Activated B cell treated with CpG ODN at 0.5 μM for 24 hours (primary cell): ENCODE measurements at places on chromosomes 2 and 18.

GRCh38 chr2:681312-681711 is 4.1 kb upstream of the TMEM18 start:
- DNase-seq: no peak

- no peak for DNase-seq
Measured at GRCh38 chr2:39642051-39642718, 23.5 kb upstream of the TMEM178A start.

GRCh38 chr18:36634573-36635216 is 194.1 kb downstream of the TPGS2 start:
- DNase-seq: no peak

- DNase-seq: no peak
Measured at GRCh38 chr2:60437080-60437696, 116.3 kb downstream of the BCL11A start.

- DNase-seq: no peak
Measured at GRCh38 chr2:162113776-162114168, 38.3 kb downstream of the GCG start.

- DNase-seq: peak; percentile 28
Measured at GRCh38 chr2:27306573-27307286, 1.5 kb downstream of the UCN start.

DNA sequence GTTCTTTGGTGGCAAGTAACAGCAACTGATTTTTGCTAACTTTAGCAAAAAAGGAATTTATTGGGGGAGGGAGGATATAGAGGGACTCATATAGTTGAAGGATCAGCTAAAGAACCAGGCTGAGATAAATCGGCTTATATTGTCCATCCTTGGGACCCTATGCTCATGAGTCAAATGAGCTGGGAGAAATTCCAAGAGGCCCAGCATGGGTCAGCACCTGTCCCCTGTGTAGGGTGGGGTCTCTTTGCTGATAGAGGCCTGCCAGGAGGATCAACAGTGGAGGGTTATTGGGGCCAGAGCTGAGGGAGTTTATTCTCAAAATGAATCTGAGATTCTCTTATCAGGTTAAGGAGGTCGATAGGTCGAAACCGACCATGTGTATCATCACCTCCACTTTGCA is 97.2 kb downstream of the VAPA start:
- DNase-seq: no peak

GRCh38 chr2:224319750-224320149 is 82.2 kb downstream of the FAM124B start:
- DNase-seq: no peak

- no peak for DNase-seq
Measured at GRCh38 chr2:222410534-222410933, 13.8 kb upstream of the SGPP2 start.

DNA sequence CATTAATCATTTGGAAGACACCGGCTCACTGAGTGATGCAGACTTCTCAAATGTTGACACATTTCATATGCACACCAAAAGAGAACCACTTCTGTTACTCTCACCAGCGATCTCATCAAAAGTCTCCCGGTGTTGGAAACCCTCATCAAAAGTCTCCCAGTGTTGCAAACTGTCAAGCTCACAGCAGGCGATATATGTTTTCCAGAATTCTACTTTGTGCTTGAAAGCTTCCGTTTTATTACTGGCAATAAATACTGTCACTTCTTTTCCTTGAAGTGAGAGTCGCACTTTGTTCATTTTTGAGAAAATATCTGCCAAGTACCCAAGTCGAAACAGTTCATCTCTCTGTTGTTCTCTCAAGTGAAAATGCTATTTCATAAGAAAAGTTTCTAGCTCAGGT is 20.5 kb downstream of the MLPH start:
- DNase-seq: no peak

DNA sequence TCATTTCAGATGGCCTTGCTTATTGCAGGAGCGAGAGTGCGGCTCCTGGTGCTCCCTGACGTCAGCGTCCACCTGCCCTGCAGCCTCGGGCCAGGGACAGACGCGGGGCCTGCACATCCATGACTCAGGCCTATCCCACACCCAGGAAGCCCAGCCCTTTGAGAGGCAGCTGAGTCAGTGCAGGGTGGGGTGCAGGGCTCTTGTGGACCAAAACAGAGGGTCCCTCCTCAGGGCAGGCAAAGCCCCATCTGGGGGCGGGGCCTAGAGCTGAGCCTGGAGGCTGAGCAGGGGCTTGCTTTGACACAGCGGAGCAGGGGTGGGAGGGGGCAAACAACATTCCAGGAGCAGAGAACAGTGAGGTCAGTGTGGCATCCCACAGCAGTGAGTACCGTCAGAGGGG is 7.7 kb upstream of the ARHGEF4 start:
- no peak for DNase-seq

GRCh38 chr2:96131152-96131812 is 7.0 kb downstream of the ASTL start:
- DNase-seq: no peak

DNA sequence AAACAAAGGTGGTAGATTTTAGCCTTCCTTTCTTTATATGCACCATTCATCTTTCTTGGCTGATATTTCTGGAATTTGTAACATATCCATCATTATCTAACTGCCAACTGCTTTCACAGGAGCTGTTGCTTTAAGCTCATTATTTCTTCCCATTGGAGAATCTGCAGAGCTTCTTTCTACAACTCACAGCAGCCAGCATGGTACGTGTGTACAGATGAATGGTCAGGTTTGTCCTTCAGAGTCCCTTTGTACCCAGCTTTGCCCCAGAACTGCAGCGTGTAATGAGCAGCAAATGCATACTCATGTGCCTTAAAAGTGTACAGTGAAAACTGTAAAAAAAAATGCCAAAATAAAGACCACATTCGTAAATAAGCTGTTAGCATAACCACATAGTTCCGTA is 260.9 kb downstream of the FIGN start:
- DNase-seq: no peak

DNA sequence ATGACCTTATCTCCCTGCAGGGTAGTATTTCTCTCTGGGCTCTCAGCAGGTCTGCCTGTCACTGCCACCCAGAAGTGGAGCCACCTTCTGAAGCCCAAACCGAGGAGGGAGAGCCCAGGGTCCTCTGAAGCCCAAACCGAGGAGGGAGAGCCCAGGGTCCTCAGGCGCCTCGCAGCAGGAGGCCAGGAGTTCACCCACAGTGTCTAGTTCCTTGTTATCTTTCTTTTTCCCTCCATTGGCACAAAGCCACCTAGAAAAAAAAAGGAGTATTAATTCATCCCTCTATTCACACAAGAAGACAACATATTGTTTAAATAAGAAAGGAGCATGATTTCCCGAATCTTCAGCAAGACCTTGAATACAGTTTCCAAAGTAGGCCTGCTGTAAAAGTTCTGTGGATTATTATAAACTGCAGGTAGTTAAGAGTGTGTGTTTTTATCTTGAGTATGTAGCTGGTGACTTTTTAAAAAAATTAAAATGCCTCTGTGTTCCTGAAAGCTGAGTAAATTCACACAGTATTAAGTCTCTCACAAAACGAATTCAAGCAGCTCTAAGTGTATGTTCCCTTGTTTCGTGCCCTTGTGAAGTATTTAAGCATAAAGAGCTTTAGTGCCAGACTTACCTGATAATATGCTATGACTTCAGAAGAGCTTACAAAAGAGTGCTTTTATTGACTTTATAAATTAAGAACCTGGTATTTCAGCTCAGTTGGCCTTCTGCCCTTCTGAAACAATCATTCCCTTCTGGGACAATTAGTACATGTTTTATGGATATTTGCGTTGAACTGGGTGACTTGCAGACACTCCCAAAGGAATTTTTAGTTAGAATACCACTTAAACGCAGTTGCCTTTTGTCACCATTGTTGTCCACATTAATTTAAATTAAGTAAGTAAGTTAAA is 11.7 kb upstream of the GRHL1 start:
- DNase-seq: no peak

- no peak for DNase-seq
Measured at GRCh38 chr2:71460595-71461303, 7.4 kb downstream of the DYSF start.

GRCh38 chr2:43005245-43005974 is 213.0 kb upstream of the HAAO start:
- DNase-seq: no peak

GRCh38 chr18:63440881-63441280 is 18.6 kb upstream of the VPS4B start:
- no peak for DNase-seq

DNA sequence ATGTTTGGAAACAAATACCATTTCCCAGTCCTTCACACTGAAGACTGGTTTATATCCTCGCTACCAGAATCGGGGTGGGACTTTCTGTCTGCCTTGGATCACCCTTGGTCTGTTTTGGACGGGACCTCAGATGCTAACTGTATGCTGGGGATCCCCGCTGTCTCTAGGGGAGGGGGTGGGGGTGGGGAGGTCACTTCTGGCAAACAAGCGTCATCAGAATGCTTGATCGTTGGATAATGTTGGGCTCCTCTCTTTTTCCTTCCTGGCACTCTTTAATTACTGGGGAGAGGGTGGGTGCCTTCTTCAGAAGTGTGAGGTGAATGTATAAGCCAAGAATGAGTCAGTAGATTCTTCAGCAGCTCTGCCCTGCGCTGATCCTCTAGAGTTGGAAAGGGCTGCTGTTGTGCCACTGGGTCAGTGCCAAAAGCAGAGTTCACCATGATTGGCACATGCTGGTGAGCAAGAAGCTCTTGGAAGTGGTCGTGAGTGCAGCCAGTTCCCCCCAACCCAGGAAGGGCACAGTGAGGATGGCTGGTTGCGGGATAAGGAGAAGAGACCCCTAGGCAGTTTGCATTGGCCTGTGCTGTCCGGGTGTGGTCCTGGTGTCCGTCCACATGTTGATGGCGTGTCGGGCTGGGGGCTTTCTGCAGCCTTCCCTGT is 32.2 kb downstream of the DGKD start:
- DNase-seq: no peak

DNA sequence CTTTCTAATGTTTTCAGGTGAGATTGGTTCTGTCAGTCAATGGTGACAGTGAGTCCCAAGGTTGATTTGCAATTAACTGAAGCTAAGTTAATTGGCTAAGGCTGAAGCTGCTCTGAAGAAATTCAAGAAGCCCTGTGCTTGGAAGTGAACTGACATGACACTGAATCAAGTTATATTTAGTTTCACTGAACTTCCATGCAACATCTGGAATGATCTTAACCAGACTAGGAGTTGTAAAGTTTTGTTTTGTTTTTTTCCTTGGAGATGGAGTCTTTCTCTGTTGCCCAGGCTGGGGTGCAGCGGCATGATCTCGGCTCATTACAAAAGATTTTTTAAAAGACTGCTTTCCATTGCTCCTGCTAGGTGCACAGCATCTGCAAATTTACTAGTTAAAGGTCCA is 11.4 kb downstream of the SERPINB5 start:
- no peak for DNase-seq

GRCh38 chr2:219661955-219662395 is 34.5 kb downstream of the SLC4A3 start:
- no peak for DNase-seq

- peak; percentile 5 for DNase-seq
Measured at GRCh38 chr2:127611076-127611925, 34.7 kb upstream of the GPR17 start.

- DNase-seq: no peak
Measured at GRCh38 chr2:42239811-42240210, 70.7 kb downstream of the EML4 start.

DNA sequence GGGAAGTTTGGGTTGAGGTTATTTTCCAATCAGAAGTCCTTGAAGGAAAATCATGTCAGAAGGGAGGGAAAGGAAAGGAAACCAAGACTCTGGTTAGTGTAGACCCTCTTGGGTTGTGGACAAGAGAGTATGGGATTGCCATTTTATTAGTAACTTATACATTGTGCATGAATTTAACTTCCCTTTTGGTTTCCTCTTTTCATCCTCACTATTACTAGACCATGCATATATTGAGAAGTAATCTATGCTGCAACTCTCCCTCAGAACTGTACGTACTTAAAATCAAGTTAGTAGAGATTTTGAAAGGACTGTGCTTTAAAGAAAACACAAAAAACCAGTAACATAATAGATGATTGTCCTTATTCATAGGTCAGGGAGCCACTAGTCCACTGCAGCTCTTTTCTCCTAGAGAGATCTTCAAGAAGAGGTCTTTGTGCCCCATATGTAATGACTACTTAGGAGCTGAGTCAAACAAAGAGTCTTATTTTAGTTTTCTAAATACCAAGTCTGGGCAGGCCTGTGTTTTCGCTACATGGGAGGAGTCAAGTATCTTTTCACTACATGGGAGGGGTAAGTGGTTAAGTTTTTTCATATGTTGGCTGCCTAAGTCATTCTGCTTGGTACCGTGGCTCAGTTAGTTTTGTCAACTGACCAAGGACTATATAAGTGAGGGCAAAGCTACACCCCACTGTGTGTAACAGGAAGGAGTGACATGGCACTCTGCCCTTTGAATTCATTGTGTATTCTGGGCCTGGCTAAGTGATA is 25.2 kb upstream of the FAM117B start:
- no peak for DNase-seq

GRCh38 chr2:231769170-231770136 is 11.6 kb downstream of the PDE6D start:
- no peak for DNase-seq

DNA sequence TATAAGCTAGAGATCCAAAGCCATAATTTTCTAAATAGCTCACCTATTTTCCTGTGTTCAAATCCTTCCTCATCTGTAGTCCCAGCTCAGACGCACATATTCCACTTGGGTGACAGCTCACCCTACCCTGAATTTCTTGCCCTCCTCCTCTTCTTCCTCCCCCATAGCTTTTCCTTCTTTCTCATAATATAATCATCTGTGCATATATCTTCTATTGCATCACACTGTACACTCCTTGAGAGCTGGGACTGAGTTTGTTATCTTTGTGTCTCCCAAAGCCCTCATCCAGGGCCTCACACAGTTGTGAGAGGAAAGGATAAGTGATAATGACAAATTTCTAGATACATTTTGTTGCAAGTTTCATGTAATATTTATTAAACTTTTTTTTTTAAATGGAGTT is 55.9 kb upstream of the RTN4 start:
- no peak for DNase-seq

DNA sequence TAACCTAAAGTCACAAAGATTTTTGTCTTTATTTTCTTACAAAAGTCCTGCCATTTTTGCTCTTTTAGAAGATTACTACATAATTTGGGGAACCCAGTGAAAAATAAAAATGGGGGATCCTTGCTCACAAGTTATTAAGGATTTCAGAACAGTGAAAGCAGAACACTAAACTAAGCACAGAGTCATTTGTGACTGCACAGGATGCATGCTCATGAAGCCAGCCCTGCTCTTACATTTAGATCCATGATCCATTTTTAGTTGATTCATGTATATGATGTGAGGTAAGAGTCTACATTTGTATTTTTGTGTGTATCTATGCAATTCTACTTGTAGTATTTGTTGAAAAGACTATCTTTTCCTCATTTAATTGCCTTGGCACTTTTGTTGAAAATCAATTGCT is 21.8 kb downstream of the SP140L start:
- DNase-seq: no peak

- no peak for DNase-seq
Measured at GRCh38 chr2:161990741-161991140, 83.3 kb downstream of the DPP4 start.

DNA sequence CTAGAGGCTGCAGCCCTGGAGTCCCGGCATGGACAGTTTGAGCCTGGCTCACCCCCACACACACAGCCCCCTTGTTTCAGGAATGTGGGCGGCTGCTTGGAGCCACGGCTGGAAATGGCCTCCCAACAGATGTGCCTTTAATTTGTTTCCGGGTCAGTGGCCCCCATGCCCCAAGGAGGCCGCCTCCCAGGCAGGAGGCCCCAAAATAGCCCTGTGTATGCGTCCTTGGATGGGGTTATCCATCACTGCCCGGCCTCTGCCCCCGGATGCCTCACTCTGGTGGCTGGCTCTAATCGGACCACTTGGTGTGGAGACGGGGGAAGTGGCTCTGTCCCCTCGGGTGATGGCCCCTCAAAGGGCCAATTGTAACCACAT is 151.9 kb upstream of the MYCN start:
- DNase-seq: no peak

- DNase-seq: no peak
Measured at GRCh38 chr2:10564876-10565445, 116.8 kb upstream of the ODC1 start.
